ENCODE measurements at places on chromosomes 5 and 9.

- DNase-seq = no peak
Observed at GRCh38 chr5:39100851-39101396, 26.7 kb upstream of the RICTOR start.

DNA sequence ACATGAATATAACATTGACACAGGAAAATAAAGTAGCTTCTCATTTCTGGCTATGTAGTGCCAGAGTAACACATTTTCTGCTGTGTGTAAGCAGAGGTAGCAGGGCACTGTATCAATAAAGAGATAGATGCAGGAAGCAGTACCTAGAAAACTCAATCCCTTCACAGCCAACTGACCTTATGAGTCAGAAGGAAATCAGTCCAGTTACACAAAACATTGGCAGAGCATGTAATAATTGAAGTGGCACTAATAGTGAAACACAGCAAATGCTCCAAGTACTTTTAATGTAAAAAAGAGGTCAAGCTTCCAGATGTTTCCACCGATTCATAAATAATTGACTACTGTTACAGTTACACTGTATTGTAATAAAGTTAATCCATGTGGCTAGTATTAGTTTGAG is 706.6 kb downstream of the EFNA5 start:
- DNase-seq = no peak

- no peak for DNase-seq
Observed at GRCh38 chr9:137731947-137732813, 113.4 kb downstream of the EHMT1 start.

GRCh38 chr5:175855041-175855720 is 16.2 kb upstream of the CPLX2 start:
- DNase-seq = no peak

GRCh38 chr5:82406205-82406773 is 128.1 kb upstream of the RPS23 start:
- DNase-seq = no peak

GRCh38 chr5:153816870-153817269 is 221.8 kb downstream of the FAM114A2 start:
- DNase-seq = no peak

- no peak for DNase-seq
Observed at GRCh38 chr9:131289301-131290035, at the start of gene PLPP7. TSS of gene PLPP7 (plus strand) at chr9:131289723. CDS start at chr9:131289998, 275 bp downstream.

DNA sequence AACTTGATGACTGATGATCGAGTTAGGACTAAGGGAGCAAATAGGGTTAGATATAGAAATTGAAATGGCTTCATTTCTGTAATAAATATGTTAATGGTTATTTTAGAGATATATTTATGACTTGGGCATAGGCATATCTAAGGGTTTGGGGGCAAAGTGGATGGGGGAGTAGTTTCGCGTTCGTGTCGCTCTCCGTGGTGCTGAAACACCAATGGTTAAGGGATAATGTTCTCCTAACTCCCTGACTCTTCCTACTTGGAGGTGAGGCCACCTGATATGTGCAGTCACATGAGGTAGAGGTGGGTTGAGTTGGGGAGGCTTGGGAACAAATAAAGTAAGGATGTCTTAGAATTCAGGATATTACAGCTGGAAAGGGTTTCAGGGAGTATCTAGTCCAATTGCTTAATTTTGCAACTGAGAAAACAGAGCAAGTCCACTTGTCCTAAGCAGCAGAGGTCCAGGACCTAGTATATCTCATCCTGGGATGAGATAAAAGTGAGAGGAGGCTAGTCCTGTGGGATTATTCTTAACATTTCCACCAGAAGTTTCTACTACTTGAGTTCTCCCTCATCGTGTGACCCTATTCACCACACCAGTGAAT is 44.0 kb upstream of the MAP1B start:
- no peak for DNase-seq

DNA sequence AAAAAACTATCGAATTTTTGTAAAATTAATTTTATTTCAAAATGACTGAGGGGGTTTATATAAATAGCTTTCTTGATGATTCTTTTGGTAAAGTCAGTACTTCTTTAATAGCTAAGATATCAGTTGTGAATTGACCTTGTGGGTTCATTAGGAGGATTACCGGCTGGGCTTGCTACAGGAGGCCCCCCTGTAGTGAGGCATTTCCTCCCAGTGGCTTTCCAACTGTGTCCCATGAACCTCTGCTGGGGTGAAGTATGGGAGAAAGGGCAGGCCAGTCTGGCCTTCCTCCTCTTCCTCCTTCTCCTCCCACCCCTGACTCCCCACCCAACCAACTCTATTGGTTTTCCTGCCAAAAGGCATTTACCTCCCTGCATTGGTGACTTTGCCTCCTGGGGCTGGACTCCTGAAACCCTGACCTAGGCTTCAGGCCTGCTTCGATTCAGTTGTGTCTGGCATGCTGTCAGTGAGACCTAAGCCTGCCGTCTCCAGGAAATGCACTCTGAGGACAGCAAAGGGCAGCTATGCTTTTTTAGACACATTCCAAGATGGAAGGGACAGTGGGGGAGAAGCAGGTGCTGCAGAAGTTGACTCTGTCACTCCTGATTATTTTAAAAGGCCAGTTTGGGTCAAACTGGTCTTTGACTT is 144.8 kb downstream of the HSPA4 start:
- no peak for DNase-seq

DNA sequence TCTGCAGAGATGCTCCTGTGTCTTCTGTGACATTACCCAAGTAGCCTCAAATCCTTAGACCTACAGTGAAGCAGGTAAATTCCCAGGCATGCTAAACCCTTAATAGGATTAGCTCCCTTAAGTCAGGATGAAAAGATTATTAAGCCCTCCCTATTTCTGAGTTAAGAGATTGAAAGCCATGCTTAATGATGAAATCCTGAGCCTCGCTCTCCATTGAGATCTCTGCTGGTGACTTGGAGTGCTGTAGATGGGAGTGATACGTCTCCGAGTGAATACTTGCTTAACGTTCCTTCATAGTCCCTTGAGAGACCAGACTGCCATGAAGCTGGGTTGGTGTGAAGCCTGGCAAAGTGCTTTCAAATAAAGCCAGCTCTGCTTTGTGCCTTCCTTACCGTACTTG is 34.2 kb downstream of the AOPEP start:
- no peak for DNase-seq

GRCh38 chr5:6081727-6082210 is 296.6 kb downstream of the MED10 start:
- DNase-seq = no peak

DNA sequence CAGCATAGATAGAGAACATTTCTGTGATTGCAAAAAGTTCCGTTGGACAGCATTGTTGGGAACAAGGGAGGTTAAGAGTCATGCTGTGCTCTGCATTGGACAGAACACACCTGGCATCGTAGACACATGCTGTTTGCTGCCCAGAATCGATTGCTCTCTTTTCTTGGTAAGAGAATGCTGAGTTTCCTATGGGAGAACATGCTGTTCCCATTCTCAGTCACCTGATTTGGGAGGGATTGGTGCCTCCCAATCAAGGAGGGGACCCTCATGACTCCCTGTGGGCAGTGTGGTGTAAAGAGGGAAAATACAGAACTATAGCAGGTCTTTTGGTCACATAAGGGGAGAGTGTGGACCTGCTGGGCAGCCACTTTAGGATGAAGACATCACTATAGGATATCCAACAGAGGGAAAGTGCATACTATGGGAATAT is 555.4 kb upstream of the CLINT1 start:
- DNase-seq = no peak

GRCh38 chr9:77877976-77878375 is 153.6 kb downstream of the GNAQ start:
- DNase-seq = no peak

DNA sequence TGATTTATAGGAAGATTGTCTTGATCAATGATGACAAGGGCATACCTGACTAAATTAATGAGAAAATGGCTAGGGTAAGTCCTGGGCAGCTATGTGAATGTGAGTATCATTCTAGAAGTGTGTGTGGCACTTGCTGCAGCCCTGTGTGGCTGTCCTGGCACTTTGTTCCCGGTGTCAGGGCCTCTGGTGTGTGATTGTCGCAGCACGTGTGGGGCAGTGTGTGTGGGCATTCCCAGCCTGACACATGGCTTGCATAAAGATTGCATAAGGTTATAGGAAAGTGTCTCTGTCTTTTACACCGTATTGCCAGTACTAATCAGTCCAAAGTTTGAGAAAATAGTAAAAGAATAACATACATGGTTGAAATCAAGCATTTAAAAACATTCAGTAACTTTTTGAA is 74.4 kb downstream of the TRIO start:
- DNase-seq = no peak

GRCh38 chr5:129204525-129204924 is 110.0 kb downstream of the ISOC1 start:
- DNase-seq = no peak

DNA sequence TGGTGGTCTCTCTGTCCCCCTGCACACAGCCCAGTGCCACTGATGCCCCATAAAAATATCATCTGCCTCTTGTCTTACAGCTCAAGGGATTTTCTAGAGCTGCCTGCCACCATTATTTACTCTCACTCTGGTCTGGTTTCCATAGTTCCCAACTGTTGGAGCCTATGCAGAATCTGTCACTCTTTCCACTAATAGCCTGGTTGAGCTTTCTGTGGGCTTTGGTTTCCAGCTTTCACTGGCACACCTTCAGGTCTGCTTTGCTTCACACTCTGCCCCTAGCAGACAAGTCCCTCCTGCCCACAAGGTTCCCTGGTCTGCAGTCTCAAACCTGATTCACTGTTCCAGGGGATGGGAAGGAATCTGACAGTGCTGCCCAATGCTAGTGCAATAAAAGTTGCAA is 103.0 kb upstream of the FTMT start:
- DNase-seq = no peak

- no peak for DNase-seq
Observed at GRCh38 chr5:133687212-133688061, 75.1 kb upstream of the FSTL4 start.

- DNase-seq = no peak
Observed at GRCh38 chr5:169686137-169686536, 49.1 kb downstream of the DOCK2 start.

GRCh38 chr9:129278391-129279237 is 100.6 kb upstream of the IER5L start:
- DNase-seq = no peak

DNA sequence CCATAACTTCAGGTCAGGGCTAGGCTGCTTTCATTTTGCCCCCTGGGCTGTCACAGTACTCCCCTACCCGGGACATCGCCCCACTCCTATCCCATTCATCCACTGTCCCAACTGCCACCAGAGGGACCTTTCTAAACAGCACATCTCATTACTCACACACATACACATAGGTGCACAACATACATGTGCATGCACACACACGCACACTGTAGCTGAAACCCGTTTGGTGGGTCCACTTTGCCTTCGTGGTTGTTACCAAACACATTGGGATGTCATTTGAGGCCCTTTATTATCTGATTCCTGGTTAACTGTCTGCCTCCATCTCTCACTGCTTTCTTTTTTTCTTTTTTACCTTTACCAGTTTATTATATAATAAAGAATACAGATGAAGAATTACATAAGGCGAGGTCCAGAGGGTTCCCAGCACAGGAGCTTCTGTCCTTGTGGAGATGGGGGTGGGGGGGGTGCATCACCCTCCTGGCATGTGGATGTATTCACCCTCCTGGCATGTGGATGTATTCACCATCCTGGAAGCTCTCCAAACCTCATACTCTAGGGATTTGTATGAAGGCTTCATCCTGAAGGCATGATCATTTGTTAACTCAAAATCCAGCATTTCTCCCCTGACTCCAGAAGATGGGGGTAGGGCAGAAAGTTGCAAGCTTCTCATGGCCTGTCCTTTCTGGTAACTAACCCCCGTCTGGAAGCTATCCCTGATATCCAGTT is 186.0 kb downstream of the GOLPH3 start:
- no peak for DNase-seq

- no peak for DNase-seq
Observed at GRCh38 chr5:133944263-133945185, 23.9 kb downstream of the C5orf15 start.

- no peak for DNase-seq
Observed at GRCh38 chr9:17723656-17724055, 144.8 kb downstream of the SH3GL2 start.

DNA sequence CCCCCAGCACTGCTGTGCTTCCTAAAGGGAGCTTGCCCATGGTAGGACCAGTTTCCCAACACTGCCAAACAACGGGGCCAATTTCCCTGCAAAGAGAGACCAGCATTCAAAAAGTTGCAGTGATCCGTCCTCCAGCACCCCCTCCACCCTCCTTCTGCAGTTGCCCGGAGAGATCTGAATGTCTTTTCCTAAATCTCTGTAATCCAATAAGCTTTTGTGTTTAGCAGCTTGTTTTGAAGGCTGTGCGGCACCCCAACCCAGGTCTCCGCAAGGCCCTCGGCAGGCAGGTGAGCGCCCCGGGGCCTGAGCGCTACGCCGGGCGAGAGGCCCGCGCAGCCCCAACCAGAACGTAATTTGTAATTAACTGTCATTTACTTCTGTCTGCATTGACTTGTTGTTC is 366.9 kb upstream of the IRX2 start:
- DNase-seq = no peak

DNA sequence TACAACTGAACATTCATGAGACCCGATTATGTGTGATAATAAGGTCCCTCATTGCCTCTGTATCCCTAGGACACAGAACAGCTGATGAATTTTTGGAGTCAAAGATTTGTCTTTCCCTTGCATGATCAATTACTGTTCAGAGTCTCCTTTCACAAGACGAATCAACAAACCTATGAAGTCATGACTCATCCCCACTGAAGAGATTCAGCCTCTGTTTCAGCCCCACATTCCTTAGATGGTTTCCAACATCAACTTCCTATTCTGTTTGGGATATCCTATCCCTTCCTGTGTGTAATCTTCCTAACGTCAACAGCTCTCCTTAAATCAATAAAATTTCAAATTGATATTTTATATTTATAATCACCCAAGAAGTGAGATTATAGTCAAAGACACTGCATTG is 199.0 kb downstream of the DNAH5 start:
- DNase-seq = no peak

DNA sequence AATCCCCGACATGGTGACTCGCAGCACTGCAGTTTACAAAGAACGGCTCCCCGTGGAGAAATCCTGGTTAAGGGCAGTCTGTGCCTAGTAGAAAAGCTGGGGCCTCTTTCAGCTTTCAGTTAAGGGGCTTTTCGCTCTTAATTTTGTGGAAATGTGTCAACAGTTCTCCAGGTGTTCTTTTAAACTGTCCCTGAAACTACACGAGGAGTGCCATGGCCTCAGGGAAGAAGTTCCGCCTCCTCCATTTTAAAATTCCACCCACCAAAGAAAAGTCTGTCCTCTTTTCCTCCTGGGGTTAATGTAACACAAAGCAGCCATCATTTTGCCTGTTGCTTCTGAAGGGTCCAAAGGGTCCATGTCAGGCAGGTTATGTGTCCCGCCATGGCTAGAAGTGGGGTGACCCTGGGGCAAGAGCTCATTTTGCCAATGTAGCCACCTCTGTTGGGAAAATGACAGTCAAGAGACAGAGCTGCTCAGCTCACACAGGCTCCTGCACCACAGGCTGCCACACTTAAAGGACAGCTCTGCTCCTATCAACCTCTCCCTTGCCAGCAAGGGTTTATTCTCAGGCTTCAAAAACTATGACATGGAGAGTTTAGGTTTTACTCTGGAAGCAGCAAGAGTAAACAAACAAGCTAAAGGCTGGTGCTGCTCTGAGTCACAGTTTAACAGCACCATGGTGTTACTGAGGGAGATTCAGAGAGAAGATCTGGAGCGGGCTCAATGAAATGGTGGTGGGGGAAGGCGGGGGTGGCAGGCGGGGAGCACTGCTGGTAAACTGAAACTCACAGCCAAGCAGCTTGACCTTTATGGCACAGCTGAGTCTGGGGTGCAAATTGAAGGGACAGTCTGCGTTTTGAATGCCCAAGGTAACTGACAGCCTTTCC is 3.2 kb downstream of the WHRN start:
- peak; percentile 22 for DNase-seq

GRCh38 chr5:69468631-69469030 is 24.0 kb upstream of the OCLN start:
- no peak for DNase-seq

GRCh38 chr9:81431641-81432040 is 257.7 kb downstream of the TLE1 start:
- no peak for DNase-seq

All from NK-92 treated with Interleukin-12 subunit alpha and Interleukin-12 subunit beta, amount 100 ng/mL, for 24 hours (cell line).